ENCODE measurements at places on chromosomes 4 and X.

- no peak for DNase-seq
Observed at GRCh38 chrX:23902419-23902818, 5.3 kb downstream of the APOO start.

GRCh38 chr4:25144870-25145481 is 15.3 kb downstream of the SEPSECS start:
- no peak for DNase-seq

DNA sequence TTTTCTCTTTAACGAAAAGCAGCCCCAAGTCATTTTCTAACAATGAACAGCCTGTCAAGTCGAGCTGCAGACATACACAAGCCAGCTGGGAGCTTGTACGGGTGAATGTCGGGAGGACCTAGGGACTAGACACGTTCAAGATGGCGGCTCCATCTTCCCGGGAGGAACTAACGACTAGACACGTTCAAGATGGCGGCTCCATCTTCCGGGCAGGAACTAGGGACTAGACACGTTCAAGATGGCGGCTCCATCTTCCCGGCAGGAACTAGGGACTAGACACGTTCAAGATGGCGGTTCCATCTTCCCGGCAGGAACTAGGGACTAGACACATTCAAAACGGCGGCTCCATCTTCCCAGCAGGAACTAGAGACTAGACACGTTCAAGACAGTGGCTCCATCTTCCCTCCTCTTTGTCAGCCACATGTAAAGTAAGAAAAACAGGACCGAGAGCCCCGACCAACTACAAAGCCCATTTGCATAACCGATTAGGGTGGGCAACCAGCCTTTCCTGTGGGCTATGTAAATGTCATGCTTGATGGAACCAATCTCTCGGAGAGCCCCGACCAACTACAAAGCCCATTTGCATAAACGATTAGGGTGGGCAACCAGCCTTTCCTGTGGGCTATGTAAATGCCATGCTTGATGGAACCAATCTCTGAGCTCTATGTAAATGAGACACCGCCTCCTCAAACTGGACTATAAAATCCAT is 175.5 kb downstream of the DHRSX start:
- no peak for DNase-seq

- DNase-seq = no peak
Observed at GRCh38 chr4:37071576-37071975, 173.0 kb upstream of the NWD2 start.

GRCh38 chrX:16162391-16162790 is 4.9 kb upstream of the MAGEB17 start:
- no peak for DNase-seq

DNA sequence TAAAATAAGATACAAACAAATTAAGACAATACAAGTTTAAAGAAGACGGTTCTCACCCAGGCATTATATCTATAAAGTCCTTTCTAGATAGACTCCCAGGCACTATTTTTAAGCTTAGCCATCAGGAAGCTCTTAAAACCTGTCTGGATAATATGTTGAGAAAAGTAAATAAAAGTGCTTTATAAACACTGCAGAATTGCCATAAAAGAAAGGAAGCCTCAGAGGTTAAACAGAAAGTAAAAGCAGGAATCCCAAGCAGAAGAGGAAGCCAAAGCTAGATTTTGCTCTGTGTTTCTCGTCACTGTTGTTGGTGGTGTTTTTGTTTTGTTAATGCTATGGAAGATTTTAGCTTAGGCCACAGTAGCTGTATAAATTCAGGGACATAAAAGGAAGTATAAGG is 1267.3 kb downstream of the PCDH19 start:
- no peak for DNase-seq

DNA sequence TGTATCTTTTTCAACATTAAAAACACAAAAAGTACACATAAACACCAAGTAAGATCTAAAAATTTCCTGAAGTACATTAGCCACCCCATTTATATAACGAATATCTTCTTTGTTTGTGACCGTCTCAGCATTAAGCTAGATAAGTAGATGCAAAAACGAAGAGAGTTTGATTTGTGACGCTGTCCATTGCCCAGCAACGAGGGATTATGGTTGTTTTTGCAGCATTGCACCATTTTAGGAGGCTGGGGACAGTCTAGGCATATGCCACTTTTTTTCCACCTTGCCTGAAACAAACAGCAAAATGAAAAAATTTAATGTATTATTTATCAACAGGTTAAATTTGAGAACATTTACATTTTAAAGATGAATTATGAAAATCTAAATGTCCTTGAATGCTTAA is 12.0 kb upstream of the IGSF1 start:
- no peak for DNase-seq

GRCh38 chrX:17860179-17860780 is 818 bp downstream of the RAI2 start:
- no peak for DNase-seq

DNA sequence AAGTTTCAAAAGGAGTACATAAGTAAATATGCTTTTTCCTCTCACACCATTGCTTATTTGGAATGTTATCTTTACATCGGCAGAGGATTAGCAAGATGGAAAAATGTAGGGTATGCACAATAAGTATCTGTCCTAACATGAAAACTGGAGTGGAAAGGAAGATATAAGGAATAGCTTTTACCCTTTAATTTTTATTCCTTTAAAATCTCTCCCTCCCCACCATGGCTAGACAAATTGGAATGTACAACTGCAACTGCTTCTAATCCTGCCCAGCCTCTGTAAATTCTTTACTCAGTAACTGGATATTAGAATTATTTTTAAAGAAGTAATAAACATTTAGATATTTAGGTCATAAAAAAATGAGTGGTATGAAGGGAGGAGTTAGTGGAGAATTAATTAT is 171.5 kb downstream of the PCDH18 start:
- no peak for DNase-seq

GRCh38 chr4:80361329-80361900 is 25.9 kb downstream of the CFAP299 start:
- DNase-seq = no peak

GRCh38 chr4:54572152-54572542 is 85.6 kb upstream of the KIT start:
- no peak for DNase-seq

GRCh38 chr4:142539796-142540482 is 306.2 kb downstream of the INPP4B start:
- no peak for DNase-seq

All from HS-27A (cell line).